SK-MEL-5 (cell line): ENCODE measurements at places on chromosomes 7 and 10.

- no peak for DNase-seq
Observed at GRCh38 chr7:106462914-106463482, 178.2 kb upstream of the NAMPT start.

DNA sequence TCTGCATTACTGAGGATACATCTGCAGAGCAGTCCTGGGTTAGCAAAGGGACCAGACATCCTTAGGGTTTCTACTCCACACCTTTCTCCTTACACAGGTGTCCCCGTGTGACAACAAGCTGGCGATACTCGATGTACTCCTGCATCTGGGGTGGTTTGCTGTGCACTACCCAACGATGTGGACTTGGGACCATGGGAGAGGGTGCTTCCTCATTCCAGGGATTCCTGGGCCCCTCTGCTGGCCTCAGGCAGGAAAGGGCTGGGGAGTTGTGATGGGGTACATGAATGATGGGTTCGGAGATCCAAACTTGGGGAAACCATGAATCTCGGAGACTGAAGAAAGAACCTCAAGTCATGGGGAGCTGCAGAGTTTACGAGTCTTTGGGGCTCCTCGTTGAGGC lies 179.6 kb upstream of the GALNT17 start:
- no peak for DNase-seq

DNA sequence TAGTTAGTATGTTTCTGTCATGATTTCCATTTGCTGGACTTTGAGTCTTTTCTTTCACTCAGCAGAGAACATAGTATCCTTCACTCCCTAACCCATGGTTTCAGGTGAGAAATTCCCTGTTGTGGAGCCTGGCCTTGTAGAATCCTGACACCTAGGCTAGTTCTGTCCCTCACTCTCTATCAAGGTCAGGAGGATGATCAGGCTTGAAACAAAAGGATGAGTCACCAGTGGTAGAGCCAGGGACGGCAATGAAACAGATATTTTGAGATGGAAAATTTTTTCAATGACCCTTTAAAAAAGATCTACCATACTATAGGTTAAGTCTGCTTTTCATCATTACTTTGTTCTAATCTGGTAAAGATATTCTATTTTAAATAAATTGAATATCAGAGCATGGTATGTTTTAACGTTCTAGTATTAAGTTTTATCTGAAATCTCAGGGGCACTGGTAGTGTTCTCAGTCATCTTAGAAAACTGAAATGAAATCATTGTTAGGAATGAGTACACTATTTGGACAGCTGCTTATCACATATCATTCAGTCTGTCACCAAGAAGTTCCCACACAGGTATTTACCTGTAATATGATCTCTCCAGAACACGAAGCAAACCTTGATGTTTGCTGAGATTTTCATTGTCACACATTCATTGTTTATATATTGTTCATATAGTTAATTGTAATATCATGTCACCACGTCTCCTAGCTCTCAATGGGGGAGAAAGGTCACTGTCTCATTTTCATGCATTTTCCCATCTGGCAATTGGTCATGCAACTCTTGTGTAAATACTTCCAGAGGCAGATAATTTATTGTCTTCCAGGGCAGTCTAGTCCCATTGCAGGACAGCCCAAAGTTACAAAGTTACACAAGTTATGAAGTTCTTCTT lies 299.9 kb upstream of the LRRTM3 start:
- DNase-seq: no peak

GRCh38 chr10:59622320-59623132 lies 87.1 kb downstream of the SLC16A9 start:
- DNase-seq: peak; percentile 76

DNA sequence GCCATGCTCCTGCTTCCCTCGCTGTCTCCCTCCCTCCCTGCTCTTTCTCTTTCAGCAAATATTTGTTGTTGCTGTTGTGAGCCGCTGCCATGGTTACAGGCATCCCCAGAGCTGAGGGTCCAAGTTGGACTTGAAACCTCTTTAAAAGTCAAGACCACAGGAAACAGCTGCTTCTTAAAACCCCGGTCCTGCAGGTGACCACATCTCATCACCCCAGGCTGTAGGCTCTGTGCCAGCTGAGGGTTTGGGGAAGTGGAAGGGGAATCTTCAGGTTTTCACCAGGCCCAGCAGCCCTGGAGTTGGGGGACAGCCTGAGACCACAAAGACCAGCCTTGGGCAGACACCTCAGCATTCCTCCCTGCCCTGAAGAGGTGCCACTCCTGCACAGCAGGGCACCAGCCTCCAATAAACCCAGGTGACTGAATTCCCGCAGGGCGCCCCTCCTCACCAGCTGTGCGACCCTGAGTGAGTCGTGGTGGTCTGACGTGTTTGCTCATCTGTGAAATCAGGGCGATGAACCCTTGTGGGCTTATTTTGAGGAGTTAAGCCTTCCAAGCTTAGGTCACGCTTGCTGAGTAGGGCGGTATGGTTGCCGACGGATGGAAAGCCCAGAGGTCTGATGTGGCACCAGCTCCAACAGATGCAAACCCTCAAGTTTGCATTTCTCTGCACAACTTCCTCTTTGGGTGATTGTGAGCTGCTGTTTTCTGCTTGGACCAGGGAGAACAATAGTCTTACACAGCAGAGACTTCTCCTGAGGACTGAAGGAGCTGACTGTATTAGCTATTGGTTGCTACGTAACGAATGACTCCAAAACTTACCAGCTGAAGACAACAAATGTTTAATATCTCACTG lies 24.8 kb downstream of the NPTX2 start:
- DNase-seq: peak; percentile 44

GRCh38 chr7:7257899-7258692 lies 75.8 kb downstream of the C1GALT1 start:
- no peak for DNase-seq

DNA sequence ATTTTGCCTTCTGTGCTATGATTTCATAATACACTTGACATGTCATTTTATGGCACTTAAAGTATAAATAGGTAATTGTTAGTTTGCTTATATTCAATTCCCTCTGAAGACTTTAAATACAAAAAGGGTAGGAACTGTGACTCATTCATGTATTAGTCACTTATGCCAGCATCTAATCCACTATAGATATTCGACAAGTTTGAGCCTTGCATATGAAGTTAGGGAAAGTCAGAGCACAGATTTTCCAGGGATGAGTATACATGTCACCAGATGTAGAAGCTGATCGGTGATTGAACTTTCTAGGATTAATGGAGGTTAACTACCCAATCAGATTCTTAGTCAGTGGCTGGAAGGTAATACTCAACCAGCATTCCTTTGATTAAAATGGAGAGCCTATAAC lies 1321.5 kb downstream of the XPNPEP1 start:
- no peak for DNase-seq

DNA sequence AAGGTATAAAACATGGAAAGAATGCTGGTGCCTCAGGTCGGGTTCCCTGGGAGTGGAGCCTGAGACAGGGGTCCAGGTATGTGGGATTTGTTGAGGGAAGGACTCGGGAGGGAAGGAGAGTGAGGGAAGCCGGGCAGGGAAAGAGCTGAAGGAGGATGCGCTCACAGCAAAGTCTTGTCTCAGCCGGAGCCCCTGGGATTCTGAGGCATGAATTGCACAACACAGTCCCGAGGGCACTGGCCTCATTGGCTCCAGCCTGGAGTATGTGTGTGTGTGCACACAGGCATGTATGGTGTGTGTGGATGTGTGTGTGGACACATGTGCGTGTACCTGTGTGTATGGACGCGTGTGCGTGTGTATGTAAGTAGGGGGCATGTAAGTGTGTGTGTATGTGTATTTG lies 87.4 kb downstream of the WDFY4 start:
- DNase-seq: no peak

DNA sequence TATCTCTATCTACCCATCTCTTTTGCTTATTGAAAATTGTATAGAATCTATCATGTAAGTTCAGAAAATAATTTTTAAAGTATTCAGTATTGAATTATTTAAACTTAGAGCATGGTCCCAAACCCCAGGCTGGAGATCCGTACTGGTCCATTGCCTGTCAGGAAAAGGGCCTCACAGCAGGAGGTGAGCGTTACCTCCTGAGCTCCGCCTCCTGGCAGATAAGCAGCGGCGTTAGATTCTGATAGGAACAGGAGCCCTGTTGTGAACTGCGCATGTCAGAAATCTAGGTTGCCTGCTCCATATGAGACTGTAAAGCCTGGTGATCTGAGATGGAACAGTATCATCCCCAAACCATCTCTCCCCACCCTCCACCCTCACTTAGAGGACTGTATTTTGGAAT lies 266.0 kb upstream of the CNTNAP2 start:
- DNase-seq: no peak

GRCh38 chr10:119942973-119943372 lies 50.4 kb downstream of the SEC23IP start:
- no peak for DNase-seq

- DNase-seq: no peak
Observed at GRCh38 chr7:137935884-137936508, 65.9 kb downstream of the CREB3L2 start.

DNA sequence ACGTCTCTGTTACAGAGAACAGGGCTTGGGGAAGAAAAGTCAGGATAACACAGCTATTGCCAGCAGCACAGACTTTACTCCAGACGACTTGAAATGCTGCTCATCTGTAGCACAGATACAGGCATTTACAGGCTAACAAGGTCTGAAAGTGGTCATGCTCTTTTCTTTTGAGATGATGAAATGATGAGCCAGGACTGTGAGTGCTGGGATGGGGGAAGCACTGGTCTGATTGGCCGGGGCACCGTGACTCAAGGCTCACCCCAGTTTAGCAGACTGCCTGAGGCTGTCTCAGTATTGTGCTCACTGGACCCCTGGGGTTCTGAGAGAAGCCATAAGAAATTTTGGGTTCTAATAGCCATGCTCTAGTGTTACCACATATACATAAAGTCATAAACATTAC lies 12.4 kb downstream of the SMKR1 start:
- DNase-seq: no peak

GRCh38 chr10:42112331-42113157 lies 525.8 kb downstream of the ZNF33B start:
- no peak for DNase-seq

DNA sequence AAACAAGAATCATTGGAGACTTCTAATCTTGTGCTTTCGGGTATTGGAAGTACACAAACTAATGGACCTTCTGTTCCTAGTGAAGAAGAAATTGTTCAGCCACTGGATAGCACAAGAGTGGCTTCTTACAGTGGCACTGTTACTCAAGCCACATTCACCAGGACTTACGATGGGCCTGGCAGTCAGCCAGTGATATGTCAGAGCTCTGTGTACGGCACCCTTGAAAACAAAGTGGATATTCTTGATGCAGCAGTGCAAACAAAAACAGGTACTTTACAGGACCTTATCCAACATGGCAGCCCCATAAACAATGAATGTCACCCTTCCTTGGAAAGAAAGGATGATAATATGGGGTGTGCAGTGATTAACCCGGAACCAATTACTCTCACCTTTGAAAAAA lies 61.6 kb downstream of the TASOR2 start:
- DNase-seq: no peak

GRCh38 chr10:29412485-29412884 lies 123.6 kb downstream of the LYZL1 start:
- peak; percentile 5 for DNase-seq

DNA sequence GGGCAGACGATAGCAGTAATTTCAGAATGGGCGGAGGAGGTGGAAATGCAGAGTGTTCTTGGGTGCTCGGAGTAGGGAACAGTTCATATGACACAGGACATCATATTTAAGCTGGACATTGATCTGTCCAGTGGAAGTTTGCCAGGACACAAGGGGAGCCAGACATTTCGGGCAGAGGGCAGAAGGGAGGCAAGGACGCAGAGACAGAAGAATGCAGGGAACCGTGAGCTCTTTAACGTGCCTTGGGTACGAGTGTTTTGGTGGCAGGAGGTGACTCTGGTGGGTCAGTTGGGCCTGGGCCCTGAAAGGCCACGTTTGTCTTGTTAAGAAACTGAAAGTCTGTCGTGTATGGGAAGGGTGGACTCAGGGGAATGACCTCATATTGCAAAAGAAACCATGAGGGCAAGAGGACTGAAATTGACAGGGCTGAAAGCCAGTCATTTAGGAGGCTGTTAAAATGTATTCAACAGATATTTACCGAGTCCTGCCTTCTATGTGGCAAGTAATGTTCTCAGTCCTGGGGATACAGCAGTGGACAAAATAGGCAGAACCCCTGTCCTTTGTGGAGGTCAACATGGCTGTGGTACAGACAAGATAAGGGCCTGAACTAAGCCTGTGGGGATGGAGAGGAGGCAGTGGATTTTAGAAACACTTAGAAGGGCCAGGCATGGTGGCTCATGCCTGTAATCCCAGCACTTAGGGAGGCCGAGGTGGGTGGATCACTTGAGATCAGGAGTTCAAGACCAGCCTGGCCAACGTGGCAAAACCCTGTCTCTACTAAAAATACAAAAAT lies 2.2 kb downstream of the OPTN start:
- DNase-seq: no peak

DNA sequence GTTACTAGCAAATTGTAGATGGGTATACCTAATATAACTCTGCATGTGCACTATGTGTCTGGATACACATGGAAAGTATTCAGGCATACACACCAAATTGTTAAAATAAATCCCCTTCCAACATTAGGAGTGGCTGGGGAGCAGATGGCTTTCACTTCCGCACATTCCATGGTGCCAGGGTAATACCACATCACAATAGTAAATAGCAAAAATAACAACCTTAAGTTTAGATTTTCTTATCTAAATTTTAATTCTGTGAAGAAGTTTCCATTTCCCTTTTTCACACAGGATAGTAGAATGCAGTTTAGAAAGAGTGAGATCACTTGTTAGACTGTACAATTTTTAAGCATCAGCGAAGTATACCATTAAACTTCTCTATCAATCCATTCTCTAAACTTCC lies 5.8 kb upstream of the ALOX5 start:
- no peak for DNase-seq

- no peak for DNase-seq
Observed at GRCh38 chr7:74653686-74654181, 3.8 kb upstream of the GTF2I start.

DNA sequence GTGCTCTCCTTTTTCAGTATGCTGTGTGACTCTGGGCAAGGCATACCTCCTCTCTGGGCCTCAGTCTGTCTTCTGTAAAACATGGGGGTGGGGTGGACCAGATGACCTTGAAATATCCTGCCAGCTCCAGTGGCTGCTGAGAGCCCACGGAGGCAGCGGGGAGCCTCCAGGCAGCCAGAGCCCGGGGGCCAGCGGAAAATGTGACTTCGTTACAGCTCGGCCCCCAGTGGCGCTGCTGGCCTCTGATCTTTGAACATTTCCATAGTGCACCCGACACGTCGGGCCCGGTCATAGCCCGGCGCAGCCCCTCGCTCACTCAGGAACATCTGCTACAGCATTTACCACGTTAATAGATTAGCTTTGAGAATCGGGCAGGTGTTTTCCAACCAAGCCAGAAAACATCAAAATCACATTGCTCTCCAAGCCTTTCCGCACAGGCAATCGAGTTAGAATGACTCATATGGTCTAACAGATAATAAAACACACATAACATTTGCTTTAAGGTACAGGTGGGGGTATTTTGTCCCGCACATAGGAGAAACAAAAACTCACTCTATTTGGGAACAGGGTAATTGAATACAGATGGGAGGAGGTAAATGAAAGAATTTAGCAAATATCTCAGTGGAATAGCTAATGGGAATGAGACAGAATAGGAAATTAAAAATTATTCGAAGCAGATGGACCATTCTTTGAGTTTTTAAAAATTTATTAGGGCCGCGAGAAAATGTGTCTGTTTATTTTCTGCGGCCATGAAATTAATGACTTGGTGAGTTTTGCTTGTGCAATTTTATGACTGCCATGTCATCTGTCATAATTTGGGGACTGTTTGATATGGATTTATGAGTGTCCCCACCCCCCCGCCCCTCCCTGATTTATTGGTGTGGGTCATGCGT lies 26.3 kb upstream of the COMTD1 start:
- DNase-seq: no peak

GRCh38 chr7:44321796-44322195 lies 3.6 kb downstream of the CAMK2B start:
- DNase-seq: no peak

- no peak for DNase-seq
Observed at GRCh38 chr10:71289421-71290130, 29.5 kb upstream of the SLC29A3 start.
